ENCODE measurements at places on chromosomes 1 and 21.

DNA sequence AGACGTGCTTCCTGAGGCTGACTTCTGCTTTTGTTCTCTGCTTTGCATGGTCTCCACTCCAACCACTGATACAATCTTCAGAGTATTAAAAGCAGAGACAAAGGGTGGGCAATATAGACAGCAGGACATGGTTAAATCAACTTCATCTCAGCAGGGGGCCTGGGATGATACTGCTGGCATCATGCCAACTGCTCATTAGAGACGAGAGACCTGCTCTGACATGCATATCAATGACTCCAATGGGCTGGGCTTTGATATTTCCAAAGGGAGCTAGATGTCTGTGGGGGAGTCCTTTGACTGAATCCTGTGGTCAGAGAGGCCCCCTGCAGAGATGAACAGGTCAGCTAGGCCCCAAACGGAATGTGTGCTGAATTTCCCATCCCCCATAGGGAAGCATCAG, 106.6 kb downstream of the ACTL8 start:
- no peak for DNase-seq

GRCh38 chr1:182083851-182084486, 22.5 kb upstream of the ZNF648 start:
- DNase-seq: no peak

- DNase-seq: no peak
These were observed 93.1 kb downstream of the ZMYM4 start for GRCh38 chr1:35361638-35362037.

- DNase-seq: no peak
These were observed 51.8 kb downstream of the ADARB1 start for GRCh38 chr21:45126204-45126626.

DNA sequence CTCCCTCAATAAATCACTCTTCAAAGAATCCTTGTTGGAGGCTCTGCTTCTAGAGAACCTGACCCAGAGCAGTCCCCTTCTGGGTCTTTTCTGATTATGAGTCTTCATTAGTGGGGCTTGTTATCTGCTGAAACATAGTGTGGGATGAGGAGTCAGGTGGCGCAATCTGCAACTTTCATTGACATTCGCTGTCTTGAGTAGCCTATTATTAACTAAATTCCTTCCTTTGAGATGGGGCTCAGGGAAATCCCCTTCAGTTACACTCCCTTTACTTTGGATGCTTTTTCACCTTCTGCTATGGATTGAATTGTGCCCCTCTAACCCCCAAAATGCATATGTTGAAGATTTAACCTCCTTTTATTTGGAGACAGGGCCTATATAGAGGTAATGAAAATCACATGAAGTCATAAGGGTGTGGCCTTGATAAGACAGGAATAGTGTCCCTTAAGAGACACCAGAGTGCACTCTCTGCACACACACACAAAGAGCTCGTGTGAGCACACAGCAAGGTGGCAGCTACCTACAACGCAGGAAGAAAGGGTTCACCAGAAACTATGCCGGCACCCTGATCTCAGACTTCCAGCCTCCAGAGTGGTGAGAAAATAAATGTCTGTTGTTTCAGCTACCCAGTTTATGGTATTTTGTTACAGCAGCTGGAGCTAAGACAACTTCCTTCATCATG, 19.5 kb downstream of the DIO1 start:
- no peak for DNase-seq

- DNase-seq: no peak
These were observed 104.5 kb upstream of the FMN2 start for GRCh38 chr1:239987103-239987745.

DNA sequence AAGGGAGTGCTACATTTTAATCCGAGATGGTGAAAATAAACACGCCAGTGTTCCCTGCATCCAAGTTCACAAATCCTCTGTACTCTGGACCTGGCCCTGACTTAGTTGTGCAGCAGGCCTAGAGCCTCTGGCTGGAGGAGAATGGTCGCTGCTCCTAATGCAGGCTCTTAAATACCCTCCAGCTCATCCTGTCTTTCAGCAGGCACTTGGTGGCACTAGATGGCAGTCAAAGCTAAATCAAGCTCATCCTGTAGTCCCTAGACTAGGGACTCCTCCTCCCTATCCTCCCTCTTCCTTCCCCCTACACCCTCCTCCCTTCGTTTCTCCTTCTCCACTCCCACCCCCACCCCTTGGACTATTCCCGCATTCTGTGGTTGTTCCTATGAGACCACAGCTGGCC, 41.6 kb upstream of the MTR start:
- DNase-seq: no peak

DNA sequence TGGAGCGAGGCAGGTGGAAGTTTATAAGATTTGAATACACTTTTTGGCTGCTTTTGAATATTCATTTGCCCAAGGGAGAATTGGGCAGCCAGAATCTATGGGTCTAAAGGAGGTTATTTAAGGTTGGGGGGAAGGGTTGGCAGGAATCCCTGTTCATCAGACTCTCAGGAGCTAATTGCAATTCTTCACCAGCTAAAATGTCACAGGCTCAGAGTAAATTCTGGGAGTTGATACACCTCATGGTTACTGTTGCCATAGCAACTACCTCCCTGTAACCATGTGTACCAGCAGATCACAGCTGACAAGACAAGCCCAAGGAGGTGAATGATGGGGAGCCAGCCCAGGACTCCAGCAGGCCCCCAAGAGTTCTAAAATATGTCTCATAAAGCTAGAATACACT, 75.5 kb downstream of the CAMK2N1 start:
- no peak for DNase-seq

GRCh38 chr21:25734654-25734903, 125 bp downstream of the ATP5PF start:
- no peak for DNase-seq

GRCh38 chr1:229264487-229264886, 6.4 kb upstream of the RAB4A start:
- DNase-seq: no peak

DNA sequence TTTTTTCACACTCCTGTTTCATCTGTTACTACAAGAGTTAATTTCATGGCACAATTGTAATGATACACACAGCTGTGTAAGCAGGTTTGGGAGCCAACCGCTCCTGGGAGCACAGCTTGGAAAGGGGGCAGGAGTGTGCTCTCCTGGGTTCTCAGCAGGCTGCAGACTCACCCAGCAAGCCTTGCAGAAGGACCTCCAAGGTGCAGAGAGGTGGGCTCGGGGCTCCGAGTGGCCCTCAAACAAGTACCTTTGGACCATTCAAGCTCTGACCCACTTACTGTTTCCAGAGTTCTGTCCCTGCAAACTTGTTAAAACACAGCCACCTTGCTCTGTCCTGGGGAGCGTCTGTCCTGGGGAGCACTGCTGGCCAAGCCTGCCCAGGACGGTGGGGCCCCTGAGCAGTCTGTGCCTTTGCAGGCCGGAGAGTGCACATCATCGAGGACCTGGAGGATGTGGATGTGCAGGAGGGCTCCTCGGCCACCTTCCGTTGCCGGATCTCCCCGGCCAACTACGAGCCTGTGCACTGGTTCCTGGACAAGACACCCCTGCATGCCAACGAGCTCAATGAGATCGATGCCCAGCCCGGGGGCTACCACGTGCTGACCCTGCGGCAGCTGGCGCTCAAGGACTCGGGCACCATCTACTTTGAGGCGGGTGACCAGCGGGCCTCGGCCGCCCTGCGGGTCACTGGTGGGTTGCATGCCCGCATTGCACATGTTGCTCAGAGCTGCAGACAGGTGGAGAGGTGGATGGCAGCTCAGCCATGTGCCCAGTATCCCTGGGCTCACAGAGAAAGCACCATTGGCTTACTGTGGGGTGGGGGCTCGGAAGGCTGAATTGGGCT, 78.0 kb downstream of the OBSCN start:
- no peak for DNase-seq

- DNase-seq: no peak
These were observed 23.9 kb downstream of the NFASC start for GRCh38 chr1:204894606-204895005.

- DNase-seq: no peak
These were observed 468.8 kb downstream of the USP25 start for GRCh38 chr21:16198546-16198945.

DNA sequence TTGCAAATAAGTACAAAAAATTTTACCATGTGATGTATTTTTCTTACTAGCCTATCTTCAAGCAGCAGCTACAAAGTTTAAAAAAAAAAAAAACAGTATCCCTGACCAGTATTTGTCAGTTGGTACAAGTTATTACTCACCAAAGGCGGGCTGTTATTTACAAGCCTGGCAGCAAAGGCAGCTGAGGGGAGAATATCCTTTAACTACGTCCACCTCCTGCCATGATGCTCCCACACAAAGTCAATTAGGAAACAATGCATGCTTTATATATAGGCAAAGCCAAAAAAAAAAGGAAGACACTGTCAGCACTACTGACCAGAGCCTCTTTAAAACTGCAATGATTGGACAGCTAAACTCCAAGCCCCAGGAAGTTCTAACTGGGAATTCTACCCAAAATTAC, 13.7 kb downstream of the PSMA5 start:
- no peak for DNase-seq

GRCh38 chr1:207109004-207109403, 5.0 kb downstream of the C4BPA start:
- no peak for DNase-seq

DNA sequence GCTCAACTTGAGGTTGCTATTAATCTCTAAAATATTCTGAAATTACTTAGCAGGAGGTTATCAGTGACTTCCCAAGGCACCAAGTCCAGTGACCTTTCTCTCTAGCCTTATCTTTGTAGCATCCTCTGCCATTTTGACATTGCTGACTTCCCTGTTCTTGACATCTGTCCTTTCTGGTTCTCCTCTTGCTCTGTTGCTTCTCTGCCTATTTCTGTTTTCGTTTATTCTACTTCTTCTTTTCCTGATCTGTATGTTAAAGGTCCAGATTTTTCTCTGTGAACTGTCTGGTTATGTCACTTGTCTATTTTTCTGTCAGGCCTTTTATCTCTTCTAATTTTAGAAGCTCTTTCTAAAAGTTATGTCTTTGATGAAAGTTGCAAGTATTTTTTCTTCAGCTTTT, 178.8 kb downstream of the VPS13D start:
- no peak for DNase-seq

DNA sequence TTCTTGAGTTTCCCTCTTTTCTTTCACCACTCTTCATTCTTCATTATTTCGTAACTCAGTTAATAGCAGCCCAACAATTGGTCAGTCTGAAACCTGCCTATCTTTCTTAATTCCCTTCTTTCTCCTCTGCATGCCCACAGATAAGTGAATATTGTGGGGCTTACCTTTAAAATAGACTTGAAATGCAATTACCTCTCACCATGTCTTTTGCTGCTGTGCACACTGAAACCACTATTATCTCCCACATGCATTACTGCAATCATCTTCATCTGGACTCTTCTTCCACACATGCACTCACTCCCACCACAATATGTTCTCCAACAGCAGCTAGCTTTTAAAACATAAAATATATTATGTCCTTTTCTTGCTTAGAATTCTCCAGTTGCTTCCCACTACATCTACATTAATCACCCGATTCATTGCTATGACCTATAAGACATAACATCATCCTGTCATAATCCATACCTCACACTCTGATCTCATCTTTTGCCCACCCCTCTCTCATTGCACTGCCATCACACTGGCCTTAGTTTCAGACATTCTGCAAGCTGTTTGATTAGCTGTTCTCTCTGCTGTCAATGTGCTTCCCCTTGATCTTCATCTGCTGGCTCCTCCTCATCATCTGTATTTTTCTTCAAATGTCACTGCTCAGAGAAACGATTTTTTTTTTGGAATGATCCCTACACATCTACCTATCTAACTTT, 304.8 kb downstream of the PTPRC start:
- DNase-seq: no peak

- DNase-seq: no peak
These were observed 394.4 kb downstream of the PTPRU start for GRCh38 chr1:29630756-29631155.

DNA sequence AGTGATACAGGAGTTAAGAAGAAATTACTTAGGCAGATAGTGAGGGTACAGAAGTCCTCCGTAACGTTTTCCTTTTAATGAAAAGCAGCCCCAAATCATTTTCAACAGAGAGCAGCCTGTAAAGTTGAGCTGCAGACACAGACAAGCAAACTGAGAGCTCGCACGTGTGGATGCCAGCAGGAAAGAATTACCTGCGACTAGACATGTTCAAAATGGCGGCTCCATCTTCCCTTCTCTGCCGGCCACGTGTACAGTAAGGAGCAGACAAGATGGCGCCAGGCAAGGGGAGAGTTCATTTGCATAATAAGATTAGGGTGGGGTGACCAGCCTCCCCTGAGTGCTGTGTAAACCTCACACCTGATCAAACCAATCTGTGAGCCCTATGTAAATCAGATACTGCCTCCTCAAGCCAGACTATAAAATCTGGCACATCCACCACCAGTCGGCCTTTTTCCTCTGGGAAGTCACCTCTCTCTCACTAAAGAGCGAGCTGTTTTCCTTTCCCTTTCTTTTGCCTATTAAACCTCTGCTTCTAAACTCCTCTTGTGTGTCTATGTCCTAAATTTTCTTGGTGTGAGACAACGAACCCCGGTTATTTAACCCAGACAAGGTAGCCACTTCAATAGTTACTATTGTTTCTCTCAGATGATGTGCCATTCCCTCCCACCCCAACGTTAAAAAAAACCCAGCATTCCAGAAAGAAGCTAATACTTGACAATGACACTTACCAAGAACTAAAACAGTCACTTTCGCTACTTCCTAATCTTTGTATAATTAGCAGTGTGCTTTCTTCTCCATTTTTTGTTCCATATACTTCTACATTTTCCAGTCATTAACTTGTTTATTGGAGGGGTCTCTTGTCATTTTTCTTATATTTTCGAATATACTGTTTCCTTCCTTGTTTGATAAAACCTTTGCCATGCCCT, 27.4 kb downstream of the DUSP10 start:
- no peak for DNase-seq

DNA sequence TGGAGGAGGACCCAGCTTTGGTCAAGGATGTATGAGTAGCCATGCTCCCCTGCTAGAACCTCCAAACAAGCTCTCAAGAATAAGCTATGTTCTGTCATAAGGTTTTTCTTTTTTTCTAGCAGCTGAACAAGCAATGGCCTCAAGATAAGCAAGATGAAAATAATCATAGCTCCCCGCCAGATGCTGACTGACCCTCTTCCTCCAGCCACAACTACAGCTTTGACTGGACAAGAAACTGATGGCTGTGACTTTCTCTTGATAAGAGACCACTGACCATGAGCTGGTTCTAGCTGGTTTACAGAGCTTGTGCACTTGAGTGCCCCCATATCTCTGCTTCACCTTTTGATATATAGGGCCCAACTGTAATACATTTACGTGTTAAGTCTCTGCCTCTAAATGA, 38.2 kb upstream of the PARP1 start:
- no peak for DNase-seq
